ENCODE measurements at places on chromosomes 5 and 9.

DNA sequence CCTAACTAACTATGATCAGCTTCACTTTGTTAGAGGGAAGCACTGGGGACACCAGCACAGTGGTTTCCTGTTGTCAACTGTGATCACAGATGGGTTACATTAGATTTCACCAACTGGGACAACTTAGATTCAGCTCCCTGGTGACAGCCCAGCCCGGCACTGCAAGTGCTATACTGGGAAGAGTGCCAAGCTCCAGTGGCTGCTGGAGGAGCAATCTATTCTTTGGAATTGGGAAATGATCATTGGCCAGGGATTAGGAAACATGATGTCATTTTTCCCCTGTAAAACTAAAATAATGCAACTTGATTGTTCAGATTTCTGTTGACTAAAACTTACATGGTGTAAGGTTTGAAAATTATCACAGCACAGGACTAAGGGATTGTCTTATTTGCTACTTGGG lies 33.2 kb downstream of the PTGR1 start:
- DNase-seq, result no peak

DNA sequence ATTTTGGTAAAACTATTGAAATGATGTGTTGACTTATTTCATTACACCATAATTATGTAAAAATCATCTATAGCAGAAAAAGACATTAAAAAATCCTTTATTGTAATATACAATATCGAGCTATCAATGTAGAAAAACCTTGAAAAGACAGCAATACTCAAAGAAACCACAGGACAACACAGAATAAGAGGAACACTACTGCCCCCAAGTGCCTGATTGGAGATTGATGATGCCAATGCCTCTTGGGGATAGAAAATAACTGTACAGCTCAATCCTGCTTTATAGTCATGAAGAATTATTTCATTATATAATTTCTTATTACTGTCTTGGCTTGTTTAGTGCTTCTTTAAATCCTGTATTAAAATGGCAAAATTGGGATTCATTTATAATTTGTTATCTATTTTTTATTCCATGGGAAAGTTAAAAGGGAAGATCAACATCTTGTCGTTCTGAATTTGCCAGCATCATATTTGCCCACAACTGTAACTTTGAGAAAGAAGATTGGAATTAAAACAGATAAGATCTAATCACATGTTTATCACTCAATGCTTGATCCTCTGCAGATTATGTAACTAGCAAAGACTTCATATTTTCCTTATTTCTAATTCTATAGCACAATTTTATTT lies 337.5 kb downstream of the CDH9 start:
- no peak for DNase-seq

GRCh38 chr9:15238646-15239045 lies 68.4 kb downstream of the TTC39B start:
- DNase-seq, result no peak

DNA sequence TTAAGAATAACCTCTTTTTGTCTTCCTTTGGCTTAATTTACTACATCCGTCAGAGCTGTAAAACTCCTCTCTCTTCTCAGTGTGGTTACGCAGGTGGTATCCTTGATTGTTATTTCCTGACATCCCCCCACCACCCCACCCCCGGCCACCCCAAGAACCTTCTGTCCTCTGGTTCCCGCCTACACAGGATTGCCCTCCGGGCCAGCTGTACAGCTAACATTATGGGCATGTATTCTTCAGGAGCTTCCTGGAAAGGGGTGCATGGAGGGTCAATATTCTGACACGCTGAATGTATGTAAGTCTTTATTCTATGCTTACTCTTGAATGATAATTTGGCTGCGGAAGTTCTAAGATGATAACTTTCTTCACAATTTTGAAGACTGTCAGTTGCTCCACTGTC lies 13.0 kb upstream of the ANP32B start:
- DNase-seq, result no peak

DNA sequence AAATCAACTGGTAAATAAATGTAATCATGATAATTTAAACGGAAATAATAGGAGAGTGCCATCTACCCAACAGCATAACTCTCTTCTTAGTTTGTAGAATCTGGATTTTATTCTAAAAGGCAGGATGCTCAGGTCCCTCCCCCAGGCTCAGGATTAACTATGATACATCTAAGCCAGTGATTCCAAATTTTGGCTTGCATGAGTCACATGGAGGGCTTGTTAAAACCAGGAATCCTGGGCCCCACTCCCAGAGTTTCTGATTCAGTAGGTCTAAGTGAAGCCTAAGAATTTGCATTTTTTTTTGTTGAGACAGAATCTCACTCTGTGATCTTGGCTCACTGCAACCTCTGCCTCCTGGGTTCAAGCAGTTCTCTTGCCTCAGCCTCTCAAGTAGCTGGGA lies 62.3 kb upstream of the ZFR start:
- DNase-seq, result no peak

GRCh38 chr9:113599646-113600022 lies 136.1 kb downstream of the RGS3 start:
- no peak for DNase-seq

GRCh38 chr5:15992918-15993317 lies 186.7 kb downstream of the MARCHF11 start:
- DNase-seq, result no peak

GRCh38 chr9:32360983-32361673 lies 23.3 kb upstream of the ACO1 start:
- DNase-seq, result no peak

GRCh38 chr5:42555797-42556196 lies 132.6 kb downstream of the GHR start:
- no peak for DNase-seq

DNA sequence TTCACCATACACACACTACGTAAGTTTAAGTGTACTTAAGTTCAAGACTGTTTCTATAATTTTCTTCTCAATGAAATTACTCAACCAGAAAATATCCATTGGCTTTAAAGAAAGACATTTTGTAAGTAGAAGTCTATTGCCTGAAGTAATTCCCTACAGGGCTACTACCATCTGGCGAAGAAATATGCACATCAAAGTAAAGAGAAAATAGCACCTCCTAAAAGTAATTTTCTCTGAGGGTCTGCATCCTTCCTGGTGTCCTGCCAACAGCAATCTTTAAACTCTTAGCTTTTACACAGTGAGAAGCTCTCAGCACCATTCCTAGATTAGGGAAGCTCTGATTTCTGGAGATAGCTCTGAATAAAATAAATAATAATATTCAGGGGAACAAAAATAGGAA lies 498.5 kb upstream of the TYRP1 start:
- no peak for DNase-seq

GRCh38 chr9:95512709-95513095 lies 4.1 kb downstream of the PTCH1 start:
- DNase-seq, result no peak

- DNase-seq, result no peak
These were observed 608.9 kb downstream of the IRX1 start for GRCh38 chr5:4204276-4205141.

DNA sequence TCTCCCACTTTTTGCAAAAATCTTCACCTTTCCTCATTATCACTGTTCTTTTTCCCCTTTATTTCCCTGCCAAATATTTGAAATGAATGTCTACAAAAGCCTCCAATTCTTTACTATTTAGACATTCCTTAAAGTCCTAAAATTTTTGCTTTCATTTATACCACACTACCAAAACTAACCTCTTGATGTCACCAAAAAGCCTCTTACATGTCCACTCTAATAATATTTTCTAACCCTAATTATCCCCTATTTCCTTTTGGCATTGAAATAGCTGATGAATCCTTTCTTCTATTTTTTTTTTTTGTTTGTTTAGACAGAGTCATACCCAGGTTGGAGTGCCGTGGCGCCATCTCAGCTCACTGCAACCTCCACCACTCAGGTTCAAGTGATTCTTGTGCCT lies 32.3 kb upstream of the NRG2 start:
- DNase-seq, result no peak

GRCh38 chr9:75914883-75915452 lies 24.5 kb downstream of the PCSK5 start:
- DNase-seq, result no peak

GRCh38 chr5:102764381-102765004 lies 9.4 kb downstream of the PAM start:
- no peak for DNase-seq

GRCh38 chr9:137959641-137960411 lies 82.2 kb downstream of the CACNA1B start:
- no peak for DNase-seq

GRCh38 chr5:109996246-109996645 lies 306.5 kb downstream of the MAN2A1 start:
- no peak for DNase-seq

GRCh38 chr9:69412741-69413150 lies 87.7 kb downstream of the ENTREP1 start:
- no peak for DNase-seq

- no peak for DNase-seq
These were observed 1.3 kb downstream of the SH3GL2 start for GRCh38 chr9:17580119-17580518.

- no peak for DNase-seq
These were observed 44.6 kb downstream of the LMX1B start for GRCh38 chr9:126658201-126658825.

- DNase-seq, result no peak
These were observed 179.0 kb downstream of the ROR2 start for GRCh38 chr9:91771027-91771426.

- DNase-seq, result no peak
These were observed 18.1 kb downstream of the KYAT1 start for GRCh38 chr9:128863647-128864046.

DNA sequence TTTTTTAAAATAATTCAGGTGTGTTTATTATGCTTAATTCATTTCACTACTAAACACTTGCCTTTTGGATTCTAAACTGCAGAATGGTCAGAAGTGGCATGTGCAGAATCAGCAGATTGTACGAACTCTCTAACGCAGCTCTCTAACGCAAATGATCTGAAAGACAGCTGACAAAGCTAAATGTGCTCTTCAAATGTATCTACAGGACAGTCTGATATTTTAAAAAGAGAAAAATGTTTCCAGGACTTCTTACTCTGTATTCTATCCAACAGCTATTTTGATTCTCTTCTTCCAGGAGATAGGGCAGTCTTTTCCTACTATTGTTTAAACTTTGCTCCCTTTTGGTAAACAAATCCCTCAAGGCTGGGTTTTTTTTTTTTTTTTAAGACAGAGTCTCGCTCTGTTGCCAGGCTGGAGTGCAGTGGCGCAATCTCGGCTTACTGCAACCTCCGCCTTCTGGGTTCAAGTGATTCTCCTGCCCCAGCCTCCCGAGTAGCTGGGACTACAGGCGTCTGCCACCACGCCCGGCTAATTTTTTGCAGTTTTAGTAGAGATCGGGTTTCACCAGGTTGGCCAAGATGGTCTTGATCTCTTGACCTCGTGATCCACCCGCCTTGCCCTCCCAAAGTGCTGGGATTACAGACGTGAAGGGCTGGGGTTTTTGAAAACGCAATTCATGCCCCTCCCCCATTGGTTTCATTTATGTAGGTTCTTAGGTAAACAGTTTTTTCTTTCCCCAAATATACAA lies 1.2 kb downstream of the NMRK1 start:
- DNase-seq, result no peak

GRCh38 chr9:112552229-112553056 lies 65.8 kb downstream of the KIAA1958 start:
- no peak for DNase-seq

GRCh38 chr5:84436866-84437265 lies 52.2 kb upstream of the EDIL3 start:
- no peak for DNase-seq

DNA sequence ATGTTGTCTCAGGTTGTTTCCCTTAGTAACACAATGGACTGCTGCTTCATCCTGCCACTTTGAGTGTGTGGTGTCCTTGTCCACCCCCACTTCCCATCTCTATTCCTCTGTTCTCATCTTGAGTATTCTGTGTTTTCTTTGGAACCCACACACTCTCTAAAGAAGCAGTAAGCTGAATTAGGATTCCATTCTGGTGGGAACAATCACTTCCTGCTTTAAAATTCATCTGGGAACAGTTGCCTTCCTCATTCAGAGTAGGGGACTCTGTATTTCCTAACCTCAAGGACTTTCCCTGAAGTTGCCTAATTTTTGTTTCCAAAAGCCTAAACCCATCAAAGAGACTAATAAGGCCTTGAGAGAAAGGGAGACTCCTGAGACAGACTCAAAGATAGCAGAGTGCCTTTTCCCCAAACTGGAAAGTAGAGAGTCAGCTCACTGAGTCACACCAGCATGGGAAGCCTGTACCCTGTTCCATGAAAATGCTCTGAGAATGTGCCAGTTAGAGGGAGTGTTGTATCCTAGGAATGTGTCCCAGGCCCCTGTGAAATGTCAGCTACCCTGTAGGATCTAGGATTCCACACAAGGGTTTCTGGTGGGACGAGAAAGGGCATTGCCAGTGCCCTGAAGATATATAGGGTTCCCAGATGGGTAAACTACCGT lies 63.6 kb downstream of the CCDC192 start:
- no peak for DNase-seq

- DNase-seq, result no peak
These were observed 64.7 kb downstream of the STK10 start for GRCh38 chr5:172123269-172123692.

DNA sequence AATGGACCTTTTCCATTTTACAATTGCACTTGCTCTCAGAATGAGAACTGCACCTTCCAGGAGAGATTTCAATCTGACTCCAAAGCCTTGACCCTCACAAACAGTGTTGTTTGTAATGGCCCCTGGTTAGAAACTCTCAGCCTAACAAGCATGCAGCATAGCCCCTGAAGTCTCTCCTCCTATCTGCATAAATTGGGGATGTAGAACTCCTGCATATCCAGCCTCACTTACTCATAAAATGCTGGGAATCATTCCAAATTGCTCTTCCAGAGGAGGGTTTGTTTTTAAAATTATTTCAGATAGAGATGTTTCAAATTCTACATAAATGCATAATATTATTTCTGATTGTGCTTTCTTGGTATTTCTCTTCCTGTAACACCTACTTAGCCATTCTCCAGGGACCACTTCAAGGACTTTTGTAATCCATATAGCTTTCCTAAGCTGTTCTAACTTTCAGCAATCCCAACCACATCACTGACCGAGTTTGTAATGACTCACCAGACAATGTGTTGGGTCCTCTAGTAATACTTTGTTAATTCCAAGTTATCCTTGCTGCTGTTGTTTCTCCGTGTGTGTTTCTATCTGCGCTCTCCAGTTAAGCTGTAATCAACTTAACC lies 143.8 kb upstream of the CCDC152 start:
- DNase-seq, result no peak

GRCh38 chr9:123453831-123454321 lies 97.9 kb downstream of the CRB2 start:
- no peak for DNase-seq

- no peak for DNase-seq
These were observed 45.8 kb downstream of the THOC3 start for GRCh38 chr5:175922192-175922885.
